H54 (cell line): ENCODE measurements at places on chromosomes 5 and 9.

- DNase-seq, result no peak
These were observed 151.9 kb downstream of the NTRK2 start for GRCh38 chr9:84821431-84821830.

DNA sequence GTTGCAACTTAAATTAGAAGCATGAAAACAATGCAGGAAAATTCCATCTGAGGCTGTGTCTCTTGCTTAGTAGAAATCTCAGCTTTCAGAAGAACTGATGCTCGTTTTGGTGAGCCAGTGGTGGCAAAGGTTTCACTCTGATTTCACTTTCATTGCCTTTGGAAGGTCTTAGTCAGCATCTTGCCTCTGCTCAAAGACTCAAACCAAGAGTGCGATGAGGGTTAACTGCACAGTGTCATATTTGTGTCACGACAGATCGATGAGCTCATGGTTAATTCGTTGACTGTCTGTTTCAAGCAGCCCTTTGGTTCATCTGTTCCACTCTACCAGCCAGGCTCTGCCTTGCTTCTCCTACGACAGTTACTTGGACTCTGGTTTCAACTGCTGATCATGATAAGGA, 331.3 kb upstream of the KIF2A start:
- DNase-seq, result no peak

DNA sequence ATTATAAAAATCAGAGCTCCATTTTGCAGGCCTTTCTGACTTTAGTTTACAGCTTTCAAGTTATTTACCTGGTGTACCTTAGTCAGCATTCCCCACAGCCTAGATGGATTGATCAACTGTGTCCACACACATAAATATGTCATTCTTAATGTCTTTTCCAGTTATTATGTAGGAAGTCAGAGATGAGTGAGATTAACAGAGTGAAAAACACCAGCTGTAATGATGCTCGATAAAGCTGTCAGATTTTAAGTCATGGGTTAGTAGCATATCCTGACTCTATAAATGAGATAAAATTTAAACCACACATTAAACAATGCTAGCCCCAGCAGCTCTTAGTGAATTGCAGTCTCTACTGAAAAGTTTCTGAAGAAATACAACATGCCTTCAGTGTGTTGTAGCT, 48.9 kb downstream of the NUDT12 start:
- no peak for DNase-seq

- DNase-seq, result no peak
These were observed 129.0 kb downstream of the FAM174A start for GRCh38 chr5:100664140-100664539.

DNA sequence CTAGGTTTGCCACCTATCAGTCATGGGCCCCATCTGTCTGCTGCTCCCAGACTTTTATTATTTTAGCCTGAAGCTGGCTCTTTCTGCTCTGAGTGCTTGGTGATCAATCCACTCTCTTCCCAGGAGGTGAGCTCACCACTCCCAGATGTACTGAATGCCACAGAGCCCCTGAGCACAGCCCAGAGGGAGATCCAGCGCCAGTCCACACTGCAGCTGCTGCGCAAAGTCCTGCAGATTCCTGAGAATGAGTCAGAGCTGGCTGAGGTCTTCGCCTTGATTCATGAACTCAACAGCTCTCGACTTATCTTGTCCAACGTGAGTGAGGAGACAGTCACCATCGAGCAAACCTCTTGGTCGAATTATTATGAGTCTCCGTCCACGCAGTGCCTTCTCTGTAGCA, 36.0 kb downstream of the HMGXB3 start:
- DNase-seq, result peak; percentile 90

- DNase-seq, result no peak
These were observed 82.6 kb upstream of the GAS1 start for GRCh38 chr9:87029905-87030304.

GRCh38 chr5:56075361-56075760, 80.6 kb upstream of the IL6ST start:
- no peak for DNase-seq

DNA sequence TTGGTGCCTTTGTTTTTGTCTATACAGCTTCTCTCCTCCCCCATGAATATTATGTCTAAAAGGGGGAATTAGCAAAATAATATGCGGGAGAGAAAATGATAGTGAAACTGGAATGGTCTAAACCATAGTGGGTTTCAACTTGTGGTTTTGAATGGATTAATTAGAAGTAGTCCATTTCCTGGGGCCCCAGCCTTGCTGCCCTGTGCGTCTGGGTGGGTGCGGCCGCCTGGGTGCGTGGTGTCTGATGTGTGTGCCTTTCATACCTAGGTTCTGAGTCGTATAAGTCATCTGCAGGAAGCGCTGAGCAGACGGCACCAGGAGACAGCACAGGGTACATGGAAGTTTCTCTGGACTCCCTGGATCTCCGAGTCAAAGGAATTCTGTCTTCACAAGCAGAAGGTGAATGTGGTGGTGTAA, 120.0 kb upstream of the CACNA1B start:
- DNase-seq, result peak; percentile 87
